ENCODE measurements at places on chromosomes 7 and 10.

DNA sequence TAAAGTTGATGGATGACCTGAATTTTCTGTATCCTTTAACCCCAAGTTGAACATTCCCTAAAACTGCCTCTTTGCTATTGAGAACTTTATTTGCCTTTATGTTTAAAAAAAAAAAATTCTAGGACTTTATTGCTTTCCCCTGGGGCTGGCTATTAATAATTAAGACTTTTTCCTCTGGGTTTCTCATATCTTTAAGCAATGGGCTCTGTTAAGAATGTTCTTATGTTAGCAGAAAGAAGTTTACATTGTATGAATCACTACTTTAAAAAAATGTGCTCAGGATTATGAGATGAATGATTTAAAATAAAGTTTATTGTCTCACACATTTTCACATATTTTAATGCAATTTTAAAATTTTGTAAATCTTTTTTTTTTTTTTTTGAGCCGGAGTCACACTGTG is 19.5 kb downstream of the TAX1BP1 start:
- no peak for DNase-seq

- DNase-seq: no peak
These were observed 84.6 kb upstream of the GHITM start for GRCh38 chr10:84054743-84055142.

GRCh38 chr10:72257051-72257892 is 16.5 kb upstream of the DDIT4 start:
- no peak for DNase-seq

DNA sequence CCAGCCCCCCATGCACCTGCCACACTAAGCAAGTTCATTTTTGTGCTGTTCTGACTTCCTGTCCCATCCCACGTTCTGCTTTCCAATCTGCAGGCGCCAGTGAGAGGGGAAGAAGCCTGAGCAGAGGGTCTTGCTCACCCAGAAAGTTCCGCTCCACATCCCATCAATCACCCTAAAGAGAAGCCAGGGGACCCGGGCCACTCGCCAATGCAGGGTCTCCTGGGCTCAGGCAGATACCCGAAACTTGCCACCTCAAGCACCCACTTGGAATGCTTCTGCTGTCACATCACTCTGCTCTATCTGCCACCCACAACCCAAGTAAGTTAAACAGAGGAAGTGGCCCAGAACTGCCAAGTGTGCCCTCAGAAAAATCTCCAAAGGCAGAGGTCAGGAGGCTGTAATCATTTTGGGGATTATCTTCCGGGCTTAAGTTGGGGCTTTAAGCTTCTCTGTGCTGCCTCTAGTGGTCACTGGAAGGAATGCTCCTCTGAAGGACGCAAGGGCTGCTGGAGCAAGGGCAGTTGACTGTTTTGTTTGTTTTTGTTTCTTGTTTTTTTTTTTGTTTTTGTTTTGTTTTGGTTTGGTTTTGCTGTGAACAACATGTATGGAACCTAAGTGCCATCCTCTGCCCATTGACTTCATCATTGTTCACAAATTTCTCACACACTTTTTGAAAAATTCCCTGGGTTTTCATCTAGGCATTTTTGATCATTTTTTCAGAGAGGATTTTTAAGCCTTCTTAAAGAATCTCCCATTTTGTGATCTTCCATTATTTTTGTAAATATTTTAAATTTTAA is 25.5 kb downstream of the PRR15 start:
- no peak for DNase-seq

DNA sequence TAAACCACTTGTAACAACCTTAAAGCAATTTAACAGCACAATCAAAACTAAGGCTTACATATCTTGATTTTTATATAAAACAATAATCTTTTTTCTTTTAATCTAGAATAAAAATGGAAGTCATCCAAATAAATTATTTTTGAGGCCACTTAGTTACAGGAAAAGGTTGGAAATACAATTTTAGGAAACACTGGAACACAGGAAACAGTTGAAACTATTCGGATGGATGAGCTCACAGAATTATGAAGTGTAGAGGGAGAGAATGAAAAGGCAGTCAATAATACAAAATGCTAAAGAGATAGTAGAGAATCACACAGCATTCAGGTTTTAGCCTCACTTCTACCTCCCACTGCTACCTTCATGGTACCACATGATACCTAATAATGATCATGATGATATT is 124.2 kb downstream of the SEMA3D start:
- DNase-seq: no peak

GRCh38 chr10:133075346-133076137 is 12.2 kb upstream of the ADGRA1 start:
- no peak for DNase-seq

DNA sequence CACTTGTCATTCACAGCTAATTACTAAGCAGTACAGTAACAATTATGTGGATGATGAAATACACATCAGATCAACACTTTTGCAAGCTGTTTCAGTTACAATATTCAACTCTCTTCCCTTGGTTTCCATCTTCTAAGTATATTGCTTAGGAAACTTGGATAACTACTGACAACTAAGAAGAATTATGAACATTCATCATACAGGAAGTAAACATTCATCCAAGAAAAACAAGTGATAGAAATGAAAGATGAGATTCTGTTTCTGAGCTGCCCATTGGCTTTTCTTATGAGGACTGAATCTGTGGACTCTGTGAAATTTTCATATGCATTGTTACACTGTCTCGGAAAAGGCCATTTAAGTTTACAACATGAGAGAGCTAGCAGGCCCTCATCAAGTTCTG is 240.2 kb downstream of the PRKG1 start:
- no peak for DNase-seq

- no peak for DNase-seq
These were observed 110.2 kb upstream of the DPP6 start for GRCh38 chr7:153942036-153942435.

DNA sequence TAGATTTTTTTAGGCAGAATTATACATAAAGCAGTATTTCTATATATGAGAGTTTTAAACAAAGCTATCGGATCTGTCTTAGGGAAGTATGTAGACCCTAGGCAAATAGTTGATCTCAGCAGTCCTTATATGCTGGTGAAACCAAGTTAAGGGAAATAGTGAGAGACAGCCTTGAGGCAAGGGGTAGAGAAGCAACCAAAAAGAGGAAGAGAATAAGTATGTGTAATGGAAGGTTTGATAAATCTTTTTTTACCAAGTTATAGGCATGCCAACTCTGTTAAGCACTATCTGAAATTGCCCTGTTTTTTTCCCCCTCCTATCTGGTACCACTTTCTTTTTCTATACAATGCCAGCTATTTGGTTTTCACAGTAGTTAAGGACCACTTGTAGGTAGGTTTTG is 19.9 kb downstream of the SPAG6 start:
- no peak for DNase-seq

DNA sequence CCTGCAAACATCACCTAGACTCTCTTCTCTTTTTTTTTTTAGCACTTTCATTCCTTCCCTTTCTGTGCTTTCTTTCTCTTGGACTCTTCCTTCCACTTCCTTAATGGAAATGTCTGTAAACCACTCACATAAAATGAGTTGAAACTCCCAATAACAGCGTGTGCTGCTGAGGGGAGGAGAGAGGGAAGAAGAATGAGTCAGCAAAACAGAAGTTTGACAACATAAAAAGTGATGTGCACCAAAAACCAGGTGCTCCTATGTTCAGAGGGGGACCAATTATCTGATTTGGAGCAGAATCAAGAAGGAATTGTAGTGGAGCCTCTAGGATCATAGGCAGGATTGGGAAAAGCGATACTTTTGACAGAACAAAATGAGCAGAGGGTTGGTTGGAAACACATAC is 712.1 kb upstream of the IGFBP3 start:
- DNase-seq: no peak

GRCh38 chr7:12596225-12596790 is 25.8 kb downstream of the SCIN start:
- DNase-seq: no peak

DNA sequence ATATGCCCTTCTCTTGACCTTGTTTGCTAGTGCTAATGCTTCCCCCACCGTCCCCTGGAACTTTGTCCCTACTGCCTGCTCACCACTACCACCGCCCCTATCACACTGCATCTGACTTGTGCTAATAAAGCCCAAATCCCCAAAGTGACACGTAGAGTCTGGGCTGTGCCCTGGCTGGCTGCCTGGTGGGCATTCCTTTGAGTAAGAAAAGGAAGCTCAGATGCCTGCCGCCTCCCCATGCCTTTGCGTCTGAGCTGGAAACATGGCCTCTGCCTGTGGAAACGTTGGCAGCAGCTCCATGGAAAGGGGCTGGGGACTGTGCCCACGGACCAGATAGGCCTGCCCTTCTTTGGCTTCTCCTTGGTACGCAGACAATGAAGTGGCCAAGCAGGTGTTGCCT is 138.3 kb downstream of the CYP26A1 start:
- no peak for DNase-seq

DNA sequence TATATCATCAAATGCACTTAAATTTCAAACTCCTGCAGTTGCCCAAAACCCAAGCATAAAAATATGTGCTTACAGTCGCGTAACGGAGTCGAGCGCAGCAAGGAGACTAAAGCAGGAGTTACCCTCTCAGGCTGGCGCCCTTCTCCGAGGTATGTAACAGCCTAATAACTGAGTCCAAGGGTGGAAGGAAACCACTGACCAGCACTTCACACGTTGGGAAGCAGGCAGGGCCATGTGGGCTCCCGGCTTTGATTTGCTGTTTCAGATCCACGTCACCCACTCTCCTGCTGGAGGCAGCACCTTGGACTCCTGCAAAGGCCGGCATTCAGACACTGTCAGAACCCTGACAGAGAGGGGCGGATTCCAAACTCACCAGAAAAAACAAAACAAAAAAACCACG is 123.8 kb downstream of the DIP2C start:
- no peak for DNase-seq

DNA sequence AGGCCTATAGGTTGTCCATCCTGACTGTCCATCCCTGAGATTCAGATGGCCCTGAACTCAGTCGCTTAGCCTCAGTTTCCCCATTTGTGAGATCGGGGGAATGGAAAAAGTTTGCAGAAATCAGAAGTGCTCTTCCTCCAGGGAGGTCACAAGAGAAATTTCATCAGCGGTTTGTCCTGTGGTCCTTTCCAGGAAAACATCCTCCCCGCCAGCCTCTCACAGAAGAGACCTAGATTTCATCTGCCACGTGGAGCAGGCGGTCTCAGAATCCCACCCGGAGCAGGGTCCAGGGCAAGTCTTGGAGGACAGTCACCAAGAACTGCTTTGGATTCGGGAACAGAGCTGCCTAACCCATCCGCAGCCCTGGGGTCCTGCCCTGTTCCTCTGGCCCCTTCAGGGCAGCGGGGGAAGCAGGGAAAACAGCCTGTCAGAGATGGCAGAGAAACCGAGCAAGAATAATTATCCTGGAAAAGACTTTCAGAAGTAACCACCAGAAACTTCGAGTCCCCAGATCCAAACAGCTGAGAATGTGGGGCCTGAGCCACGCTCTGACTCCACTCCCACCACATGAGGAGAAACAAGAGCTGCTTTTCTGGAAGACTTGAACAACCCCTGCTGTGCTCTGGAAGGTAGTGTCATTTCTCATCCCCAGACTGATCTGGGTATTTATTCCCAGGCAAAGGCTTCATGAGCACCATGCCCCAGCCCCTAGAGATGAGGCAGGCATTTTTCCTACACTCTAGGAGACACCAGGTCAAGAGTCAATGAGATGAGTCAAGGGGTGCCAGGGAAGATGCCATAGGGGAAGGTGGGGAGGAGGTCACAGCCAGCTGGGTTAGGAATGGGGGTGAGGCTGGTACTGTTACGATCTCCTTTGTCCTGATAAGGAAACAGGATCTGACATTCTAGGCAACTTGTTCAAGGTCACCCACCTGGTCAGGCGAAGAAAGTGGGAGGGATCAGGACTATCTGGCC is 1.1 kb upstream of the TNS3 start:
- no peak for DNase-seq

- no peak for DNase-seq
These were observed 258.8 kb downstream of the THSD7A start for GRCh38 chr7:11573128-11573750.

DNA sequence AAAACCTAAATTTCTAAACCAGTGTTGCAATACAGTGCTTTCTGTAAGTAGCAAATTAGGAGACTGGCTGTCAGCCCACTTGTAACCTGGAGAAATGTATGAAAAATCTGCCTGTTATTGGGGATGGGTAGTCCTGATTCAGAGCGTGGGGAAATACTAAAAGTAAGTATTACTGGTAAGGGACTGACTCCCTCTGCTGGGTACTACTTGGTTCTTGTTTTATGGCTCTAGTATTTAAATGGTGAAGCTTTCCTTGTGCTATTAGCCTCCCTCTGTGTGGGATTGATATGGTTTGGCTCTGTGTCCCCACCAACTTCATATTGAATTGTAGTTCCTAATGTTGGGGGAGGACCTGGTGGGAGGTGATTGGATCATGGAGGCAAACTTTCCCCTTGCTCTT is 886.1 kb downstream of the SORCS1 start:
- DNase-seq: no peak

DNA sequence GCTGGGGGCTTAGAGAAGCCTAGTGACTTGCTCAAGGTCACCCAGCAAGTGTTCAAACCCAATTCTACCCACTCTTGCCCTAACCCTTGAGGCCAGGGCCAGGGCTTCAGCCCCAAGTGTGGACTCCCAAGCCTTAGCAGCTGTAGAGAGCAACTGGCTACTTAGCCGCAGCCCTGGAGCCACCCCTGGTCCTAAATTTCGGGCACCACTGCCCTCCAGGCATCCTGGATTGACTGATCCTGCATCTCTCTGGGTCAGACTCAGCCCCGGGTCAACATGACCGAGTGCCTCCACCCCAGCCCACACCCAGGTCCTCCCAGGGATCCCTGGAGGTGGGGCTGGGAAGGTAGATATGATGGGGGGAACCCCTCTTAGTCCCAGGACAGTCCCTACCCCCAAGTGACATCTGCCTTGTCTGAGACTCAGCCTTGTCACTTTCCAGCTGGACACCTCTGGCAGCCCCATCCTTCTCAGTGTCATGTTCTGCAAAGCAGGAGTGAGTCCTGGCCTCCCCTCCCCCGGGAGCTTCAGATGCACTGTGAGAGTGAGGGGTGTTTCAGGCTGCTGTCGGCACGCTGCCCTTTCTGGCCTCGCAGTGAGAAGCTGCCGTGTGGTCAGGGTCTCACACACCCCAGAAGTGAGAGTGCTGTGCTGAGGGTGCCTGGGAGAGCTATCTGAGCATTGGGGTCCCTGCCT is 89.8 kb downstream of the ZMIZ1 start:
- no peak for DNase-seq

- DNase-seq: no peak
These were observed 81.7 kb upstream of the NRP1 start for GRCh38 chr10:33416209-33416608.

DNA sequence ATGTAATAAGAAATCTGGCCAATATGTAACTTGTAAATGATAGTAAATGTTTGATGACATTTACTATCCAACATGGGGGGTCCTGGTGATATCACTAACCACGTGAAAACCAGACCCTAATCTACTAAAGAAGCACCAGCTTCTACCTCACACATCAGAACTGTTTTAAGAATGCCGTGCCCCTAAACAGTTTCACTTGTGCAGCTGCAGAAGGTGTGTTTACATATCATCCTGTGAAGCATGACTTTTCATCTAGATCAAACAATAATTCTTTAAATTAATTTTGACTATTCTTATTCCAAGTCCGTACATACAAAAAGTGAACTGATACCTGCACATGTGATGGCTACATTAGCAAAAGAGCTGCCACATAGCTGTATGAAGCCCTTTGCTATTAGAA is 61.0 kb downstream of the STEAP1B start:
- DNase-seq: no peak

- no peak for DNase-seq
These were observed 8.7 kb upstream of the CDHR1 start for GRCh38 chr10:84185526-84186175.

Measured in spinal cord (tissue), 10 donors.